HCT116 (cell line): ENCODE measurements at places on chromosomes 1 and 21. TPM values are rescaled to one million over a fixed set of nuclear protein-coding genes. Genes with fewer than 3 reads are reported as not detected.

- peaks cover 12% of the 10 kb centered on the region; the same call in 1 of the 2 replicates for H3K36me3 ChIP-seq
- H3K27me3 ChIP-seq = no peaks in the 10 kb centered on the region
- peak overlapping the region; percentile 98 for H3K27ac ChIP-seq
- H3K4me3 ChIP-seq = peak overlapping the region; percentile 84
- H3K4me1 ChIP-seq = peaks cover 57% of the 10 kb centered on the region
These were observed 486 bp upstream of the GJB3 start for GRCh38 chr1:34780528-34780927.

- H3K4me3 ChIP-seq = no peak overlapping the region
- DNase-seq = no peak
- H3K27me3 ChIP-seq = no peaks in the 10 kb centered on the region
- H3K27ac ChIP-seq = no peak overlapping the region
These were observed 24.6 kb upstream of the ENAH start for GRCh38 chr1:225677350-225678124.

- H3K36me3 ChIP-seq = no peaks in the 10 kb centered on the region
- DNase-seq = no peak
- H3K27me3 ChIP-seq = no peaks in the 10 kb centered on the region
- H3K27ac ChIP-seq = no peak overlapping the region
These were observed 87.1 kb upstream of the LRRC8D start for GRCh38 chr1:89733748-89734147.

DNA sequence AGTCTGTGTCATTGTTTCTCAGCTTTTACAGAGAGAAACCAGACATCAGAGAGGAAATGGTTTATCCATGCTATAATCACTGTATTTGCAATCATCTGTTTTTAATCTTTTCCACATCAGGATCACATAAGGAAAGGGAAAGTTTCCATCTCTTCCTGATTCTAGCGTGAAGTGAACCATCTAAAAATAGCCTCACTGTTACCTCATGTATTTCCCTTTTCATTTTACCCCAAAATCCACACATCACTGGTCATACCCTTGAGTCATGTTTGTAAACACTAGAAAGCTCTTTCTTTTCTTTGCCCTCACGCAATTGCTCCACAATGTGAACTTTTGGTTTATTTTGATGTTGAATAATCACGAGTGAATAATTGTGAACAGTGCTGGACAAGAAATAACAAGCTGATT, 146.0 kb downstream of the PLA2G4A start:
- H3K36me3 ChIP-seq = no peaks in the 10 kb centered on the region
- H3K27ac ChIP-seq = no peak overlapping the region
- DNase-seq = no peak
- no peaks in the 10 kb centered on the region for H3K4me1 ChIP-seq

GRCh38 chr1:23574265-23574754, 15.0 kb upstream of the ID3 start:
- H3K4me3 ChIP-seq = no peak overlapping the region
- no peaks in the 10 kb centered on the region for H3K27me3 ChIP-seq
- H3K36me3 ChIP-seq = no peaks in the 10 kb centered on the region

DNA sequence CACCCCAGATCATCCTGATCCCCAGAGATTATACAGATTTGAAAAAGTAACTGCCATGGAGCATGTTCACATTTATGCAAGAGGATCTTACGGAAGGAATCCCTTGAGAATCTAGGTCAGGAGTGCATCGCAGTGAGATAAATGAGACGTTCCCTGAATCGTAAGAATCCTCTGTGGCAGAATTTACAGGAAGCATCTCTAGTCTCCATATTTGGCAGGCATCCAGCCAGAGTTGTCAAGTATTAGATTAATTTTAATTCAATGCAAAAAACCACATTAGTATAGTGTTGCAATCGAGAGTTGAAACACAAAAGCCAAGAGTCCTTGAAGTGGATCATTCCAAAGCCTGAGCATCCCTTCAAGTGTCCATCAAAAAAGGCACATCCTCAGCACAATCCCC, 100.8 kb downstream of the RRAGC start:
- no peak overlapping the region for H3K4me3 ChIP-seq
- no peaks in the 10 kb centered on the region for H3K36me3 ChIP-seq
- no peak for DNase-seq
- peaks cover 2% of the 10 kb centered on the region; the same call in 1 of the 2 replicates for H3K27me3 ChIP-seq
- H3K27ac ChIP-seq = no peak overlapping the region

- H3K27ac ChIP-seq = no peak overlapping the region
- no peak overlapping the region for H3K4me3 ChIP-seq
- no peaks in the 10 kb centered on the region for H3K27me3 ChIP-seq
- H3K4me1 ChIP-seq = no peaks in the 10 kb centered on the region
- DNase-seq = no peak
These were observed 136.5 kb upstream of the ETS2 start for GRCh38 chr21:38669186-38669585.

GRCh38 chr1:223771814-223772770, 59.8 kb downstream of the CAPN2 start:
- DNase-seq = peak; percentile 80
- H3K36me3 ChIP-seq = peaks cover 43% of the 10 kb centered on the region; the same call in 1 of the 2 replicates
- H3K27me3 ChIP-seq = no peaks in the 10 kb centered on the region
- peaks cover 64% of the 10 kb centered on the region for H3K4me1 ChIP-seq
- H3K4me3 ChIP-seq = peak overlapping the region; percentile 34

GRCh38 chr1:11960715-11961114, 19.5 kb upstream of the MFN2 start:
- H3K4me3 ChIP-seq = no peak overlapping the region
- no peak for DNase-seq
- peaks cover 57% of the 10 kb centered on the region for H3K36me3 ChIP-seq
- no peaks in the 10 kb centered on the region for H3K27me3 ChIP-seq

DNA sequence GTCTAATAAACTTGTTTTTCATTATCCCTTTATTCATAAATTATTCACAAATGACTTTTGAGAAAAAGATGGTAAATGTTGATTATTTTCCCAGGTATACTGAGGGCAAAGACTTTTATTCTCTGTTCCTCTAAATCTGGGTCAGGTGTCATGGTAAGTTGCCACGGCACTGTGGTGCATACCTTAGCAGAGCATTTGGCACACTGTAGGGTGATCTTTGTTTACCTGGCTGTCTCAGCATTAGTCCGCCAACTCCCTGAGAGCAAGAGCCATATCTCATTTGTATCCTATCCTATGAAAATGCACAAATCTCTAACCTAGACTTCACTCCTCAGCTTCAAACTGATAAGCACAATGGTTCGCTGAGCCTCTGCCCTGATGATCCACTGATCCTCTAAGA, 24.9 kb downstream of the GDAP2 start:
- H3K4me3 ChIP-seq = no peak overlapping the region
- H3K27me3 ChIP-seq = no peaks in the 10 kb centered on the region
- no peak overlapping the region for H3K27ac ChIP-seq

GRCh38 chr1:207103892-207104373, at the start of gene C4BPA:
Gene C4BPA, plus strand, starts transcription at chr1:207104233. Its CDS starts 8,793 bp downstream, at chr1:207113026.
- DNase-seq = no peak
- H3K27me3 ChIP-seq = no peaks in the 10 kb centered on the region
- H3K36me3 ChIP-seq = no peaks in the 10 kb centered on the region
- H3K4me3 ChIP-seq = no peak within 1 kb of the TSS
- no peak within 1 kb of the TSS for H3K27ac ChIP-seq

DNA sequence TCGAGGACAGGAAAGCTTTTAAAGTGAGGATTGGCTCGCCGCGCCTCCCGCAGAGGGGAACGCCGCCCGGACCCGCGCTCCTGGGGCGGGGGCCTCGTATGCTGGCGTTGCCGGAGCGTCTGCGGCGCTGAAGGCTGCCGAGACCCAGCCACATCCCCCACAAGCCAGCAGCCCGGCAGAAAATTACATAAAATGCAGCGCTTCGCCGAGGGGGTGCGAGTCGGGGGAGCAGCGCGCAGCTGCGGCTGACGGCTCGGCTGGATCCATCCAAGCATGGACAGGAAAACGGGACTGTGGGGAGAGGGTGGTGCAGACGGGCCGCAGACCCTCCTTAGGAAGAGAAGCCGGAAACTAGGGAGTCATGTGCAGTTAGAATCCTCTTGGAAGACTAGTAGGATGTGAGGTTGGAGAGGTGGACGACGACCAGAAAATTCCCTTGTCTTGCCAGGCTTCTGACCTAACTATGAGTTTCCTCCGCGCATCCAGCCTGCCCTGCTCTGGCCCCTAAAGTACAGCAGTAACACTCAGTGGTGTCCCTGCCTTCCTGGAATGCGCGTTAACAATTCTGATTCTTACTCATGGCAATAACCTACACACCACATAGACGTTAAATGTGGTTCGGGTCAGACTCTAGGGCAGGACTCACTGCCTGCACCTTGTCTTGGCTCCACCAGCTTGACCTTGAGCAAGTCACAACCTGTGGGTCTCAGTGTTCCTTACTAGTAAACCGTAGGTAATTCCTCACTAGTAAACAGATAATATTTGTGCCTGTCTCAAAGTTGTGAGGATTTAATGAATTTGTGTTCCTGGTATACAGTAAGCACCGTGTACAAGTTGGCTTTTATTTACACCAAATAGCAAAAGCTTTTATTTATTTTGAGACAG, 953 bp upstream of the BRWD1 start:
- peaks cover 23% of the 10 kb centered on the region for H3K4me1 ChIP-seq
- DNase-seq = no peak
- peak overlapping the region; percentile 70; the same call in 1 of the 2 replicates for H3K27ac ChIP-seq
- peak overlapping the region; percentile 51 for H3K4me3 ChIP-seq

DNA sequence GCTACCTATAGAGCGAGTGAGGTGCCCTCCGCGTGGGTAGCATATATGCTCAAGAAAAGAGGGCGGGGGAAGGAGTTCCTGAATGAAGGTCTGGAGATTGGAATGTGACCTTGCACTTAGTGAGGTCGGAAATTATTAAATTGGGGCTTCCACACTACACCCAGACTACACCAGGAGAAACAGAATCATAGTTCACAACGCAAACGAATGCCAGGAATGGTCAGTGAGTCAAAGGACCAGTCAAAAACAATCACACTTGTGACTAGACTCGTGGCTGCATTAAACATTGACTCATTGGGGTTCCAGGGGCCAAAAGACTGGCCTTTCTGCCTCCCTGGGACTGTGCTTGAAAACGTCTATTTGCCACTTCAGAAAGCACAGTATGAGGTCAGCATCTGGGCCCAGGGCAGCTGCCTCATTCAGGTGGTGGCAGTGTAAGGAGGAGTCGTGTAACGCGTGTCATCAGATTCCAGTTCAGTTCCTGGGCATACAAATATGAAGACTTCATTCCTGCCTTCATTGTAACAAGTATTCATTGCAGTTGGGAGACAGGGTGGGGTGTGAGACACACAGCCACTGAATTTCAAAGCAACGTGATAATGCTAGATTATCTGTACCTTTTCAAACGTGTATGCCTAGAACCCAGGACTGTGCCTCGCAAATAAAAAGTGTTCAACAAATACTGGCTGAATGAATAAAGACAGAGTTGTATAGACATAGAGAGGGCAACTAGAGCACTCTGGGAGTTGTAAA, at the start of gene YOD1:
Gene YOD1, minus strand, starts transcription at position 18 of the 753 bp plus-strand sequence. CDS start 178 bp downstream, outside the sequence.
- H3K4me1 ChIP-seq = peaks cover 29% of the 10 kb centered on the region
- no peak for DNase-seq
- peak within 1 kb of the TSS; percentile 85 for H3K27ac ChIP-seq
- H3K36me3 ChIP-seq = peaks cover 14% of the 10 kb centered on the region

DNA sequence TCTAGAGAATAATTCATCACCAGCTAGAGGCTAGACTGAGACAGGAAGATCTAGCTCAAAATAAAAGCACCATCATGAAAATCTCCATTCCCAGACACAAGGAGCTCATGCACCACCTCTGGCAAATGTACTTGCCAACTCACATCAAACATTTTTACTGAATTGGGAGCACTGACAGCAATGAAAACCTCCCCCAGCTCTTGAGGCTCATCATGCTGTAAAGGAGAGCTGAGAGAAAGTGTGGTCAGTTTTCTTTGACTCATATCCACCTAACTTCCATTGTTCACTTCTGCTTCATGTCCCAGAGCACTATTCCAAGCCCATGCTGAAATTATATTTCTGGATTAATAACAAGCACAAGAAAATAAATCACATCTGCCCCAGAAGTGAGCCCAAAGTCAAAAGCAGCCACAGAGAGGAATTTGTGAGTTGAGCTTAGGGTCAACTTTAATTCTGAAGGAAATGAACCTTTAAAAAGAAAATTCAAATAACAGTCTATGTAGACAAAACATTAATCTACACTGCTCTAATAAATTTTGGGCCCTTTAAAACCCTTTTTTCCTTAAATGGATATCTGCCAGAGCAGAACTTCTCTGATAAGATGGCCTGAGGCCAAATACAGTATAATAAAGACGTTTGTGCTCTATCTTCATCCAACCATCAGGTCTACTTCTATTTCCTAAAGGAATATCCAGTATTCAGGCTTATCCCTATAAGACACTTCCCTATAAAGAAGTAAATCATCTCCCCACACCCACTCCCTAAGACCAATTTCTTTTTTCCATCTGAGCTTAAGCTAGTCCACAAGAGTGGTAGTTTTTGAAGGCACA, 85.9 kb upstream of the ADAM30 start:
- H3K4me1 ChIP-seq = no peaks in the 10 kb centered on the region
- no peak for DNase-seq
- no peak overlapping the region for H3K27ac ChIP-seq
- H3K27me3 ChIP-seq = no peaks in the 10 kb centered on the region

The EFNA1 gene
- total RNA-seq = 19.7 TPM

The CFHR3 gene
- not detected for total RNA-seq

The S100A8 gene
- 1.4 TPM for total RNA-seq

The FAM163A gene
- total RNA-seq = not detected

The YARS1 gene
- total RNA-seq = 244 TPM

The NCSTN gene
- total RNA-seq = 68.4 TPM
